ENCODE measurements at places on chromosomes 1 and 21.

DNA sequence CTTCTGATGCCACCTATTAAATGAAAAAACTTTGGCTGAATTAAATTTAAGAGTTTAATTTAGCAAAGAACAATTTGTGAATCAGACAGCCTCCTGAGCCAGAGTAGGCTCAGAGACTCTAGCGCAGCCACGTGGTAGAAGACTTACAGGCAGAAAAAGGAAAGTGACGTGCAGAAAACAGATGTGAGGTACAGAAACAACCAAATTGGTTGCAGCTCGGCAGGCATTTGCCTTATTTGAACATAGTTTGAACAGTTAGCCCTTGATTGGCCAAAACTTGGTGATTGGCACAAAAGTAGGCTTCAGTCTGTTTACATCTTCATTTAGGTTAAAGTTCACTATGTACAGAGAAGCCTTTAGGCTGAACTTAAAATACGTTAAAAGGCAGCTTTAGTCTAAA is 22.9 kb downstream of the TCP10L start:
- DNase-seq, result no peak

DNA sequence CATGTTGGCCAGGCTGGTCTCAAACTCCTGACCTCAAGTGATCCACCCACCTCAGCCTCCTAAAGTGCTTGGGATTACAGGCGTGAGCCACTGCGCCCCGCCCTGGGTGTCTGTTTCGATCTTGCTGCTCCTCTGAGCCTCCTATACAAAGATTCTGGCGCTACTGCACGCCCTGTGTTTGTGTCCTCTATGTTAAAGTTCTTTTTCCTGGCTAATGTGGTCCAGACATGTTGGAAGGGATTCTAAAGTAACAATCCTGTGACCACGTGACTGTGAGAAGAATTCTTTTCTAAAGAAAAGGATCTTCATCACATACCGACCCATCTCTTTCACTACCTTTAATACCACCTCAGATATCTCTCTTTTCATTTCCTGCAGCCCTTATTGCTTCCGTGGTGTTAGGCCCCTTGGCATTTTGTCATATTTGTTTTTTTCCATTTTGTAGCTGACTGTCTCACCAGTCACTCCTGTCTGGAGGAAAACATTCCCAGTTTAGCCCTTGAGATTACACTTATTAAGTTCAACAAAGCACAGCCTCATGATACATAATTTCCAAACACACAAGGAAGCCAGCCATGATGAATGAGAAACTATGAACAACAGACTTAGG is 27.2 kb upstream of the ENO1 start:
- no peak for DNase-seq

- no peak for DNase-seq
These were observed 82.6 kb downstream of the ATF6 start for GRCh38 chr1:161848676-161849075.

- no peak for DNase-seq
These were observed 33.3 kb downstream of the COQ8A start for GRCh38 chr1:226973371-226973897.

DNA sequence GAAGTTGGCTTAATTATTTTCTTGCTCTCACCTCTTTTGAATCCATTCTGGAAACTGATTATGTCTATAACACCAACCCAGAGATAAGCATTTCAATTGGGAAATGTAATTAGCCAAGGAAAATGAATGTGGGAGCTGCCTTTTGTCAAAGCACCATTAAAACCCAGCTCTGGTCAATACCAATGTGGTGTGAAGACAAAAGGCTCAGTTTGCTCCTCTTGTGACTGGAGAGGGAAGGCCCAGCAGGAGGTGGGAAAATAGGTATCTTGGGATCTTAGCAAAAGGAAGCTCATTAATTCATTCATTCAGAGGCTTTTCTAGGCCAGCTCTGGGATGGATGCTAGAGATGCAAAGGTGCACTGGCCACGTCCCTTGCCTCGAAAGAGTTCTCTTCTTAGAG is 75.0 kb upstream of the SELENON start:
- DNase-seq, result no peak

GRCh38 chr1:155835548-155835947 is 21.5 kb downstream of the GON4L start:
- no peak for DNase-seq

GRCh38 chr1:9202240-9202870 is 32.2 kb upstream of the H6PD start:
- DNase-seq, result no peak

DNA sequence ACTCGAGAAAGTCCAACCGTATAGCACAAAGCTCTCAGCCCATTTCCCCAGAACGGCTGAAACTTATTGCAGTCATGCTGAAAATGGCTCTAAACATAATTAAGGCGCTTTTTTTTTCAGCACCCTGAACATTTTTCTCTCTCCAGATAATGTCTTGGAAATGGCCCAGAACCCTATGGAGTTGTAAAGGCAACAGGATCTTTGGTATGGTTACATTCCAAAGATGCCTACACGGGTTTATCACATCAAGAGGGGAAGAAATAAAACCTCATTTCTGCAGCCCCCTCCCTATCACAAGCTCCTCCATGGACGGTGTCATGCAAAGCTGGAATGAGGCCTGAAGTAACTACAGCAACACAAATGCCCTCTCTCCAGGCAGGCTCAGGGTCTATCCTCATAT is 126.4 kb upstream of the GALNT2 start:
- no peak for DNase-seq

- no peak for DNase-seq
These were observed 70.0 kb upstream of the TMEM51 start for GRCh38 chr1:15083578-15083977.

GRCh38 chr1:209672705-209673630 is 2.2 kb upstream of the G0S2 start:
- no peak for DNase-seq

DNA sequence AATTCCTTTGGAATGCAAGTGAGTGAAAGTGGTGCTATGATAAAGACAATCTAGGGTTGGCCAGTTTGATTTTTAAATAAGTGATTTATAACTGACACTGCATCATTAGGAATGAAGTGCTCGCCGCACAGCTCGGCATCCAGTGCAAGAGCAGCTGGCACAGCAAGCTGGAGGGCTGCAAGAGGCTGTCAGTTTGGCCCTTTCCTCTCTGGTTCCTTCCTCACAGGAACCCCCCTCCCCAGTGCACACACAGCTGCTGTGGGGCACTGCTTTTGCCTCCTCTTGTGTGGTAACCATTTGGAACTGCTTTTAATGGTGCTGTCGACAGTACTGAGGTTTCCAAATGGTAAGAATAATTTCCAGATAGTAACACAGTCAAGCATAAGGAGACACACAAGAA is 10.4 kb upstream of the BCAR3 start:
- DNase-seq, result no peak

DNA sequence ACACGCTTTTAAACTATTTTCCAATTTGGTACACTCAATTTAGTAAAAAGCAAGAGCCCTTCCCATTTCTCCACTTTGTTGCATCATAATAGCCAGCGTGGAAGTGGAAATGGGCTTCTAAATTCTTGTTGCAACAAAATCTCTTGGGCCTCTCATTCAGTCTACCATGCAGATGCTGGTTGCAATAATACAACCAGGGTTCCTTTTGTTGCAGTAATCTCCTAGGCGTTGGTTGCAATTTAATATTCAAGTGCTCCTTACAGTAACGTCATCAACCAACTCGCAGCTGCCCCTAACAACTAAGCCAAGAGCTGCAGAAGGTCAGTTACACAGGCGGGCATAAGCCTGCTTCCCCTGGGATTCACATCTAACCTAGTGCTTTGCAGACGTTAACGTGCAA is 2.7 kb upstream of the HDGF start:
- DNase-seq, result no peak

GRCh38 chr21:36828891-36829515 is 130.1 kb downstream of the SIM2 start:
- DNase-seq, result no peak

- DNase-seq, result no peak
These were observed 62.5 kb downstream of the BACE2 start for GRCh38 chr21:41230497-41230896.

- no peak for DNase-seq
These were observed 102.0 kb upstream of the ARHGEF16 start for GRCh38 chr1:3352299-3352951.

- DNase-seq, result no peak
These were observed 185.6 kb downstream of the RHOU start for GRCh38 chr1:228920831-228921230.

- DNase-seq, result no peak
These were observed 80.0 kb downstream of the JMJD4 start for GRCh38 chr1:227654858-227655752.
